ENCODE measurements at places on chromosomes 5 and 9. TPM values are rescaled to one million over a fixed set of nuclear protein-coding genes. Genes with fewer than 3 reads are reported as not detected.

The PRR7 gene
- 0.93 TPM for total RNA-seq

DNA sequence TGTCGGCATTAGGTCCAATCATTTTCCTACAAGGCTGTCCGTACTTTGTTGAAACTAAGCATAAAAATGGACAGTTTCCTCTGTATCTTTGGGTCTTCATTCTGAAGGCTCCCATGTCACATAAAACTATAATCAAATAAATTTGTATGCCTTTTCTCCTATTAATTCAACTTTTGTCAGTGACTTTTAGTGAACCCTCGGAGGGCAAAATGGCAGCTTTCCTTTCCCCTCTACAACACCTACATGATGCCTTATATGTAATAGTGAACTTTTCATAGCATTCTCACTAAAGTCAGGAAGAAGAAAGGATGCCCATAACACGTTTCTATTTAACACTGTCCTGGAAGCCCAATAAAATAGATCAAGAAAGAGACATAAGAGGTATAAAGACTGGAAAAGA is 5.1 kb upstream of the AGXT2 start:
- DNase-seq = no peak

DNA sequence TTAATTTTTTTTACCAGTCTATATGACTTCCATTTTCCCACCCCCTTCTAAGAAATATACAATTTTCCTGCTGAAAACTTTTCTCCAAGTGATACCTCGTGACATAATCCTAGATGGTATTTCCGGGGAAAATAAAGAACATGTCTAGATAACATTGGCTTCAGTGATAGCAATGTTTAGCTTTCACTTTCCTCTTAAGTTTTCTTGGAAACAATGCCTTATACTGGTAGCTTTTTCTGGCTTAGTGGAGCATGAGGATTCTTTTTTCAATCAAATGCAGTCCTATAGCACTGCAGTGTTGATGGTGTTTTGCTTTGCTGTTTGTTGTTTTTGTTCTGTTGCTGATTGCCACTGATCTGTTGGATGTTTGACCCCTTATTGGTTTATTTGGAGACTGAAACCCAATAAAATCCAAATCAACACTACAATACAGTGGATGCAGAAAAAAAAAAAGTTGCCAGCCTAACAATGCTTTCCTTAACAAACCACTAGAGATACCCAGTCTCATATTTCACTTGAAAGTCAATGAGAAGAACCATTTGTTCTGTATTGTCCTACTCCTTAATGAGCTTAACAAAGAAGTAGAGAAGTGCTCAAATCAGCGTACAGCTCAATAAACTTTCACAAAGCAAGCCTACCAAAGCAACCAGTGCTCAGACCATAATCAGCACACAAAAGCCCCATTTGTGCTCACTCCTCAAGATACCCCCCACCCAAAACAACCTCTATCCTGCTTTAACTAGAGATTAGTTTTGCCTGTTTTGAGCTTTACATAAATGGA is 74.2 kb upstream of the GRAMD2B start:
- DNase-seq = no peak

DNA sequence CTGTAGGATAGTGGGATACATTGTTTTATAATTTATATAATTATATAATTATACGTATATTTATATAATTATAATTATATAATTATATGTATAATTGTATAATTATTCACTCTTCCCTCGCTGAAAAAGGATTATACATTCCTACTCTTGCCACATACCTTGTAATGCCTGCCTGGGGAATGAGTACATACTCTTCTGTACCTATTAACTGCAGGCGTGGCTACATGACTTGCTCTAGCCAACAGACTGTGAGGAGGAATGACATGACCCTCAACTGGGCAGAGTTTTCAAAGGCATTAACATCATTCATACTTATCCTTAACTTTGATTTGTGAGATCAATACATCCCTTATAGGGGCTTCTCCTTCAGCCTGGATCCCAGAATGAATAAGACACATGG is 19.1 kb downstream of the ERMP1 start:
- no peak for DNase-seq

The PPP3R2 gene
- total RNA-seq = 0.04 TPM

DNA sequence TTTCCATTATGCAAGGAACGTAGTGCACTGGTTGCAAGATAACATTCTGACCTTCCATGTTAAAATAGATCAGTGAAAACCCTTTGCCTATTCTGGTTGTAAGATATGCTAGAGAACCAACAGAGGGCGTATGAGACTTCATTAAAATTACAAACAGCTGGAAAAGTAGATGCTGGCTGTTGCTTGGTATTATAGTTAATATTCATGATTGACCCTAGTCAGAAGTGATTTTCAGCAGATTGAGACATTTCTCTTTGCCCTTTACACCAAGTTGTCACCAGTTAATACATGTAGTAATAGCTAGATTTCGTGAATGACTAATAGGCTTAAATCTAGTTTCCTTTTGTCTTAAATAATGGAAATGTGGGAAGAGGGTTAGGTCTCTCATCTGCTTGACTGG is 13.8 kb upstream of the FGF18 start:
- DNase-seq = no peak

- no peak for DNase-seq
Measured at GRCh38 chr5:59617186-59617771, 276.2 kb downstream of the PDE4D start.

GRCh38 chr9:3468421-3469205 is 57.2 kb downstream of the RFX3 start:
- DNase-seq = no peak

The PFN3 gene
- not detected for total RNA-seq

- DNase-seq = no peak
Measured at GRCh38 chr5:132451387-132451786, 39.2 kb downstream of the IRF1 start.

The ENTPD2 gene
- total RNA-seq = 3.7 TPM

The JAKMIP2 gene
- total RNA-seq = 2.0 TPM

DNA sequence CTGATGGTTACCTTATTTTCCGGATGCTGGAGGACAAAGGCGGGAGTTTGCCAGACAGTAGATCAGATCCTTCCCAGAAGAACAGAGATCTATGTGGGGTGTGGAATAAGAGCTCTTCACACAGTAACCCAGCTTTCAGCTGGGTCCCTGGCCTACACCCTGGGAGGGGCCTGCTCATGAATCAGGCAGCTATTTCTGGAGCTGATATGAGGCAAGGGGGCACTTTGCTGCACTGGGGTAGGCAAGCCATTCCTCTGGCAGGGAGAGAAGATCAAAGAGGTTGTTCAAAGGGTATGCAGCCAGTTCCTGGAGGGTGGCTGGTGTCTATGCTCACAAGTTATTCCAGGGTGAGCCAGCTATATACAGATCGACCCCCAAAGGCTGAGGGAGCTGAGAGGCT is 48.6 kb downstream of the CYSTM1 start:
- DNase-seq = peak; percentile 54

The SLC6A19 gene
- not detected for total RNA-seq

The HRH2 gene
- total RNA-seq = 0.35 TPM

All from muscle of leg (tissue), 16 donors.